ENCODE measurements at places on chromosomes 2 and 18.

DNA sequence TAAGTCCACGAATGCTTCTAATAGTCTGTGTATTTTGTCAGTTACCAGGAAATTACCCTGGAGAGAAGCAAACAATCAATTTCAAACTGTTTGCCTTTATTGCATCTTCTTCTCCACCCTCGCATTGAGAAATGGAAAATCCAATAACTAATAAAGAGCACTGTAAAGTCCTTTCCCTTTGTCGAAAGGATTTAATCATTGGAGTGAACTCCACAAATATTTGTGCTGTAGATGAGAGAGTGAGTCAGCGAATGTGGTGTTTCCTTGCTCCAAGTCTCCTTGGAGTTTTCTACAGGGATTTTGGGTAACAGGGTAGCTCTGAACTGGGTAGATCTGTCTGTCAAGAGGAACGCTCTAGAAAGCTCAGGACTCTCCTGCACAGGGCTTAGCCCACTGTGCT, 240.2 kb downstream of the KCNS3 start:
- no peak for DNase-seq

GRCh38 chr2:2812117-2812516, 481.0 kb upstream of the MYT1L start:
- peak; percentile 13 for DNase-seq

DNA sequence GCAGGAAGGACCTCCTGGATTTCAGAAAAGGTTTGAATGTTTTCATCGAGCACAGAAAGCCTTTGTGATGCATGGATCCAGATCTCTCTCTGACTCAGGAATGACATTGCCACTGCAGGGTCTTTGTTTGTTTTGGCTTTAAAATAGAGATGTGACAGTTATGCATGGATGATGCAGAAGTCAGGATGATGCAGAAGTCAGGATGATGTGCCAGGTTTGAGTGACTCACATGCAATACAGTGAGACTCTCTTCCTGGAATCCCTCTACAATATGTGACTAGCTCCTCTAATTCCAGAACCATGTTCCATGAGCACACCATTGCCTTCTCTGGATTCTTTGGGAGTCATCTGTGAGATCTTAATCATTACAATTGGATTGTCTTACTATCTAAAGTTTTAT, 177.9 kb upstream of the RAB6C start:
- DNase-seq, result no peak

DNA sequence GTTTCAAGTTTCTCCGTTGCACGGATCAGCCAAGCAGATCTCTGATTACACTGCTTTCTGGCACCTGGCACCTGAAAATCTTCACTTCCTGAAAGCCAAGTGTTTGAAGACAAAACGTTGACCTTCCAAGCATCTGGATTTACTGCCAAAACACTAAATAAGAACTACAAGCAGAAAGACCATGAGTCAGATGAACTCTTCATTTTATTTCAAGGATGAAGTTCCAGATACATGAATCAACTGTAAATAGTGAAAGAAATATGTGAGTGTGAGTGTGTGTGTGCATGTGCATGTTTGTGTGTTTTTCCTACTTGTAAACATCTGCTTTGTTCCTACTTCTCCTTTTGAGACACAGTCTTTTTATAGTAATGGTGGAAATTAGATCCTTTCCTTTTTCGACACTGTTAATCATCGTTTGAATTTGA, 60.0 kb upstream of the DTNA start:
- no peak for DNase-seq

DNA sequence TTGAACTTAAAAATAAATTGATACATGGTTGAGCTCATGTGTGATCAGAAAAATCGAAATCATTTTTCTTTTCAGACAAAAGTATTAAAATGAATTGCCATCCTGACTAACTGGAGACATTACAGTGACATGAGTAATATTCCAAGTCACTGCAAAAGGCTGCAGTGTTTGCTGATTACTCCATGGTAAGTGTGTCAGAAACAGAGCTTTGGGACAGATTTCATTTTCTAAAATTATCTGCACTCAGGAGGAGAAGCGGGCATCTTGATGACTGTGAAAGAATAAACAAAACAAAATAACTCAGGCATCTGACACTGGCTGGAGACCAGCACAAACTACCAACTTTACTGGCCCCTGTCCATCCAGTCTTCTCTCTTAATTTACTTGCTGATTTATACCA, 312.3 kb upstream of the PIK3C3 start:
- DNase-seq, result no peak

GRCh38 chr2:196591621-196592022, 47.9 kb upstream of the CCDC150 start:
- DNase-seq, result no peak

DNA sequence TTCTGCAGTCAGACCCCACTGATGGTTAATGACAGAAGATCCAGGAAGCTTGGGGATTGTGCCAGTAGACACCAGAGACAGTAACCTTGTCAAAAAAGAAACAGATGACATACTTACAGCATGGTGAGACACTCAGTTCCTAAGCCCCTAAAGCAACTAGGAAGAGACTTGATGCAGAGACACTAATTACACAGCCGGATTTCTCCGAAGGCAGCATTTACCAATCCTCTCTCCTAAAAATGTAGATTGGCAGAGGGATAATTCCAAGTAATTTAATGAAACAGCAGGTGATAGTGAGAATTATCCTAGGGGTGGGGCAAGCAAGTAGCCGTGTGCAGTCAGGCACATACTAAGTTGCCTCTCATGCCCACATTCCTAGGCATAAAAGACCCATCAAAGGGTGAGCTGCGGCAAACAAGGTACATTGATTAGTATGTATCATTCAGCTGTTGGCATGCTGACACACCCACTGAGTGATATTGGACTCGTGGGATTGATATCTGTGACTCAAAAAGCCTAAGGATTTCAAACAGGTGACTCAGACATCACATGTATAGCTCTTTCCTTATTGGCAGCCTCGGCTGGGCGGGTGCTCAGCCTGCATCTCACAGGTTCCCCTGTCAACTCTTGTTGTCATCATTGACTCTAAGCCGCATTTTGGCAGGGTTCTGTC, 296.7 kb upstream of the ATP5MC3 start:
- no peak for DNase-seq

- no peak for DNase-seq
Measured at GRCh38 chr18:71237641-71238040, 948.8 kb downstream of the SOCS6 start.

DNA sequence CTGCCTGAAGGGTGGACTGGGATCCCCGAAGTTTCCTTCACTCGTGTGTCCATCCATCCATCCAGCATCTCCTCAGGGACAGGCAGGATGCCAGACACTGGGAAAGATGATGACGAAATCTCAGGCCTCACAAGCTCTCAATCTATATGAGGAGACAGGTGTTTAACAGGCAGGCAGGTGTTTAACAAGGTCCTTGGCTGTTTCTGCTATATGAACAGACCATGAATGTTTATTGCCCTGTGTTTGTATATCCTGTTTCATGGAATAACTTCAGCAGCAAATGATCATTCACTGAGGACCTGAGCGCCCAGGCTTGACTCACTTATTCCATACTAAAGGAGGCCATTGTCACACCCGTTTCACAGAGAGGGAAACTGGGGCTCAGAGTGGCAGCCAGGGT, 685.8 kb upstream of the HS6ST1 start:
- no peak for DNase-seq

DNA sequence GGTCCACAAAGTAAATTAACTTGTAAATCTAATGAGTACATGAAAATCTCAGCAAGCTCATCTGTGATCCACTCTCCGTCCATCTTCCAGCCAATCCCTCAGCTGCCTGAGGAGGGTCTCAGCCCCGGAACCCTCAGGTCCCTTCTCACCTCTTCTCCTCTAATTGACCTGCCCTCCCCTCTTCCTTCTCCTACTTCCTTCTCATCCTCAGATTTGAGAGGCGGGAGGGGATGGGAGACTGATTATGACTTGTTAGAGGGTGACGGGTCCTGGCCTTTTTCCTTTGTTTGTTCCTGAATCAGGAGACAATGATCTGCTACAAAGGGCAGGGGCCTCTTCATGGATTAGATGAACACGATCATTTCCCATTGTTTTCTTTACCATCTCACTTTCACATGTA, 80.1 kb downstream of the CYBRD1 start:
- DNase-seq, result no peak

GRCh38 chr18:10239103-10239502, 215.3 kb upstream of the APCDD1 start:
- DNase-seq, result no peak

DNA sequence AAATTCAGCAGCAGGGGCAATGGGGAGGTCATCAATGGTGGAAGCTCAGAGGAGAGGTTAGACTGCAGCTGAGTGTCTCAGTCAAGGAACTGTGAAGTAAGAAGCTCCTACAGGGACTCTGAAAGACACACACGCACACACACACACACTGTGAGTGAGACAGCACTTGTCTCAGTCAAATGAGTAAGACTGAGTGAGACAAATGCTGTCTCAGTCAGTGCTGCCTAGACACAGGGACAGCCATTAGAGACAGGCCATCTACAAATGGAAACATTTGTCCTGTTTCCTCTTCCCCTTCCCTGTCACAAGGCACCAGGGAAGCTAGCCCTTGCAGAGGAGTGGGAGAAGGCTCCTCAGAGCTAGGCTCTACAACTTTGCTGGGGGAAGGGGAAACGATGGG, 577.4 kb upstream of the GCFC2 start:
- no peak for DNase-seq

DNA sequence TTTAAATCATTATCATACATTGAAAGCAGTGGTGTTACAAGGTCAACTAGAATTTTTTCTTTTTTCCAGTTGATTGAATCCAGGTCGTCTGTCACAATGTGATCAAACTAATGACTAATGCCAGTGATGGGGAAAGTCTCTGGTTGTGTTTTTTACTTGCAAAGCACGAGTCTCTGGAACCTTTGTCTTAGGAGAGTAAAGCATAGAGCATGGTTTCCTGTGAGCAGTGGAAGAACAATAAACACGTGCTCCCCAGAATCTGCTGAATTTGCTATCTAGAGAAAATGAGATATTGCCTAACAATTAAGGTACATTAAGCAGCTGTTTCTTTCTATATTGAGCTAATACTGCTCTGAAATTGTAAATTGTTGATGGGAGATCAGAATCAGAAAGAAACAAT, 1332.4 kb upstream of the TMEFF2 start:
- DNase-seq, result no peak

DNA sequence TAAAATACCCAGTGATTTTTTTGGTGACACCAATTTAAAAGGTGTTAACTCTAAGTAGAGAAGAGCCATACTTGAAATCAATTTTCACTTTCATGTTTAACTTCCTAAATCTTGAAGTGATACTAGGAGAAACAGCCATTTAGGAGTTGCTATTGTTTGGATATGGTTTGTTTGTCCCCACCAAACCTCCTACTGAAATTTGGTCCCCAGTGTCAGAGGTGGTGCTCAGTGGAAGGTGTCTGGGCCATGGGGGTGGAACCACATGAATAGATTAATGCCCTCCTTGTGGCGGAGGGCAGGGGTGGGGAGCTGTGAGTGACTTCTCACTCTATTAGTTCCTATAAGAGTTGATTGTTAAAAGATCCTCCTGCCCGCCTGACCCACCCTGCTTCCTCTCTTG, 377.9 kb downstream of the DLGAP1 start:
- DNase-seq, result no peak

DNA sequence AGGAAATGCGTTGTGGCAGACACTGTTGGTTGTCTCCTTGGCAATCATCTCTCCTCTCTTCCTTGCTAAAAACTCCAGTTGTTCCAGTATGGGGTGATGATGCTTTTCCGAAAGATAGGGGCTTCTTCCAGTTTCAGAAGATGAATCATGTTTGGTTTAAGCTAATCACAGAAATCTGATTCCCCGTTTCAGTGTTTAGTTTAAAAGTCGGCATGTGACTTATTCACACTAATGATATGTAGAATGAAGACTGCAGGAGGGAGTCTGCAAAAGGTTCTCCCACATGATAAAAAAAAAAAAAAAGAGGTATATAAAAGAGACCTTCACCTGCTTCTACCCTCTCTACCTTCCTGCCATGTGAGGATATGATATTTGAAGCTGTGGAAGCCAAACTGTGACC, 239.0 kb upstream of the SIX2 start:
- DNase-seq, result no peak

- no peak for DNase-seq
Measured at GRCh38 chr2:147173189-147173581, 671.6 kb upstream of the ACVR2A start.

DNA sequence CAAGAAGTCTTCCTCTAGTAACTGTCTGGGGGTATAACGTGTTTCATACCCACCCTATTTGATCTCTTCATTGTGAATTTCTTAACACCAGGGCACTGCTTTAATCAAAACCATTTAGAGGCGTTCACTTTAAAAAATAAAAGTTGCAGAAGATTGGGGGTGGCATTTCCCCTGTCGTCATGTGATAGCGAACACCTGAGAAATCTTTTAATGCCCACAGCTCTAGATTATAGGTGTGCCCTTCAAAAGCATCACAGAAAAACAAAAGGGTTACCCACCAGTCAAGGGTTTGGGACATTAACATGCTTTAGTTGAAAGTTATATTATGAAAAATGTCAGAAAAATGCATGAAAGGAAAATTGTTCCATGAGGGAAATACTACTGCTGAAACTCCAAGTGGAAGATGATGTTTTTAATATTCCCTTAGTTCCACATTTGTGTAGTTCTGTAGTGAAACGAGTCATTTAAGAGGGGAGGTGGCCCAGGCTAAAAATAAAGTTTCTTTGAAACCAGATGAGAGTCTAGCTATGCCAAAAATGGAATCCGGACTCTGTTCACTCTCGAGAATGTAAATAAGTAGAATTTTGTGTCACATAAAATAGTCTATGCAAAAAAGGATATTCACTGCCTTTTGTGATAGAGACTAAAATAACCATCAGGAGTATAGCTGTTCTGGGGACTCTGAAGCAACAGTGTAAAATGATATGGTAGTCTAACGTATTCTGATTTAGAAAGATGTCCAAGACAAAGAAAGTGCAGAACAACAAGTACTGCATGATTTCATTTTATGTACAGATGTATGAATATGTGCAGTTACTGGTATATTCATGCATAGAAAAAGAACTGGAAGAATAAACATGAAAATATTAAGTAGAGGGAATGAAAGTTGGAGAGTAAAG, 95.3 kb downstream of the TMEM247 start:
- DNase-seq, result no peak

Data from ecto neural progenitor cell (in vitro differentiated cells).